ENCODE measurements at places on chromosomes 3 and 15.

- DNase-seq = no peak
These were observed 225.3 kb upstream of the LYSMD4 start for GRCh38 chr15:99958426-99959097.

GRCh38 chr15:60534546-60534945, 55.6 kb upstream of the ICE2 start:
- DNase-seq = no peak

DNA sequence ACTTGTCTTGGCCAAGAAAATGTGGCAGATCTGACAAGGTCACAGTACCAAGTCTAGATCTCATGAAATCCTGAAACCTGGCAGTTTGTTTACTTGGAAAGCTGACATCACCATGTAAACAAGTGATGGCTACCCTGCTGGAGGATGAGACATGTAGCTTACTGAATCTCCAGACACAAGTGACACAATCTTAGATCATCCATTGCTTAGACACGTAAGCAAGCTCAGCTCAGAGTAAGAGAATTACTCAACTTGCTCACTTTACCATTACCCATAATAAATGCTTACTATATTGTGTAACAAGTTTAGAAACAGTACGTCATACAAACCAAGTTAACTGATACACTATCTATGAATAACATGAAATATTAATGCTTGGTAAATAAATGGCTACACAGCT, 263.8 kb downstream of the TBC1D5 start:
- DNase-seq = peak; percentile 14

DNA sequence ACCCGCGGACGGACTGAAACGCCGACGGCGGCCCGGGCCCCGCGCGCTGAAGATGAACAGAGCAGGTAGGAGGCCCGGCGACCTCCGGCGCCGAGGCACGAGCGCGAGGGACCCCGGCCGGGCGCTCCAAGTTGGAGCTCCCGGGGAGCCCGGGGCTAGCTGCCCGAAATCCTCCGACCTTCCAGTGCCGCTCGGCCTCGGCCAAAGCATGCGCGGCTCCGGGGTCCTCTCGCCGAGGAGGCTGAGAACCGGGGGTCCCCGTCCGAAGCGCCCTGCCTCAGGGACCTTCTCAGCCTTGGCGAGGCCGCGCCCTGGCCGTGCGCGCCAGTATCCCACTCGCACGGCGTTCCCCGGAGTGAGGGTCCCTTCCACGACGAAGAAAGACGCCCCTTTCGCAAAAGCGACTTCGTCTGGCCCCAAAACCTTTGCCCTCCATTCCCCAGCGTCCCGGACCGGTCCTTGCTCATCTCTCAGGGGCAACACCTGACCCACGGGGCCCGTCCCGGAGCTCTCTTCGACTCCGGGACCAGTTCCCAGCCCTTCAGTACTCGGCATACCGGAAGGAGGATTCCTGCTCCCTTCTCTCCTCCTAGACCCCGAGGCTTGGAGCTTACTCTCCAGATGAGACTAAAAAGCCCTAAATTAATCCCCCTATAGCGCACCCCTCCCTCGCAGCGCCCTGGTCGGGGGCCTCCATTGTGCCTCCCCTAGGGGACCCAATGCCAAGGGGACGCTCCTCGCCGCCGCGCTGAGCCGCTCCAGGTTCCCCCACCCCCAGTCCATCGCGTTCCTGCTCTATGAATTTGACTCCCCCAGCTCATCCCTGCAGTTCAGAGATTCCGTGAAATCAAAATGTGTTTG, 7.7 kb upstream of the FGD5 start:
- no peak for DNase-seq

GRCh38 chr3:37824954-37825328, 36.7 kb upstream of the CTDSPL start:
- DNase-seq = no peak

- no peak for DNase-seq
These were observed 53.3 kb downstream of the BTD start for GRCh38 chr3:15654891-15655290.

DNA sequence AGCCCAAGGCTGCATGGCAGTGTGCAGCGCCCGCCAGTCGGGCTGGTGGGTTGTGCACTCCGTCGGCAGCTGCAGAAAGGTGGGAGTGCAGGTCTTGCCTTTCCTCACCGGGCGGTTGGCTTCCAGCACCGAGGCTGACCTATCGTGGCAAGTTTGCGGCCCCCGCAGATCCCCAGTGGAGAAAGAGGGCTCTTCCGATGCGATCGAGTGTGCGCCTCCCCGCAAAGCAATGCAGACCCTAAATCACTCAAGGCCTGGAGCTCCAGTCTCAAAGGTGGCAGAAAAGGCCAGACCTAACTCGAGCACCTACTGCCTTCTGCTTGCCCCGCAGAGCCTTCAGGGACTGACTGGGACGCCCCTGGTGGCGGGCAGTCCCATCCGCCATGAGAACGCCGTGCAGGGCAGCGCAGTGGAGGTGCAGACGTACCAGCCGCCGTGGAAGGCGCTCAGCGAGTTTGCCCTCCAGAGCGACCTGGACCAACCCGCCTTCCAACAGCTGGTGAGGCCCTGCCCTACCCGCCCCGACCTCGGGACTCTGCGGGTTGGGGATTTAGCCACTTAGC, 4.3 kb downstream of the ISL2 start:
- DNase-seq = no peak

DNA sequence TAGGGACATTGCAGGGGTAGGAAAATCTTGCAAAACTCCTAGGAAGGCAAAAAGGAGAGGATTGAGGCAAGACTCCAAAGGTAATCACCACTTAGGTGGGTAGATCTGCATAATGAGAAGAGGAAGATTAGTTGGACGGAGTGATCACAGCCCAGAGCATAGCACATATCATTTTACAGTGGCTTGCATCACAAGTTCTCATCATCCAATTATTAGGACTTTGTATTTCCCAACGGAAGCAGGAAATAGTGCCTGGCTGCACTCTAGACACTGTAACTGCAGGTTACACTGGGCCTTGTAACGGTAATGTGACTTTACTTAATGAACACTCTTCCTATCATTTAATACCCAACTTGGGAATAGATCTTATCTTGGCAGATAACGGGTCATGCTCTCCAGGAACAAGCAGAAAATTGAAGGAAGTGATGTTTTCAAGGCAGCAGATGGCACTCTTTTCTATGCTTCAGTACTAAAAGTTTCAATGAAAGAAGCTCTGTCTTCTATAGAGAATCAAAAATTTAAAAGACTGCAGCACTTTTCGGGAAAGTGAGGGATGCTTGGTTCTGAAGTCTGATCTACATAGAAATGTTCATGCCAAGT, 101.9 kb upstream of the KCNMB2 start:
- DNase-seq = no peak
